ENCODE measurements at places on chromosomes 1 and 21.

GRCh38 chr1:23288671-23289070, 55.4 kb downstream of the HNRNPR start:
- no peak for DNase-seq

GRCh38 chr1:65231718-65232330, 77.5 kb upstream of the DNAJC6 start:
- no peak for DNase-seq

- DNase-seq: no peak
These were observed 58.4 kb upstream of the MYOCOS start for GRCh38 chr1:171563675-171564074.

- no peak for DNase-seq
These were observed 20.6 kb downstream of the ESPN start for GRCh38 chr1:6445062-6445763.

- DNase-seq: no peak
These were observed 28.5 kb upstream of the ABCG1 start for GRCh38 chr21:42190486-42190863.

GRCh38 chr1:230141797-230142607, 75.0 kb downstream of the GALNT2 start:
- DNase-seq: no peak

GRCh38 chr1:28910379-28911115, 3.8 kb upstream of the EPB41 start:
- DNase-seq: no peak

- DNase-seq: peak; percentile 31
These were observed 10.0 kb downstream of the TSEN15 start for GRCh38 chr1:184061396-184062003.

DNA sequence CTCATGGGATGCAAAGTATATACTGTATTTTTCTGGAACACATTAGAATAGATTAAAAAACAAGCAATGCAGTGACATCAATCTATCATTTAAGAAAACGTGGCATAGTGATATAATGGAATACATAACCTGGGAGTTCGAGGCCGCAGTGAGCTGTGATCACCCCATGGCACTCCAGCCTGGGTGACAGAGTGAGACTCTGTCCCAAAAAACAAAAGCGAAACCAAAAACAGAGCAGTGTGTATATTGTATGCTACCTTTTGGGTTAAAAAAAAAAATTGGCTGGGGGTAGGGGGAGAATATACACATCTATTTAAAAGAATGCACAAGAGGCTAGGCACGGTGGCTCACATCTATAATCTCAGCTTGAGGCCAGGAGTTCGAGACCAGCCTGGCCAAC, 13.5 kb downstream of the SLC2A1 start:
- no peak for DNase-seq

- peak; percentile 53 for DNase-seq
These were observed 215.4 kb downstream of the ASTN1 start for GRCh38 chr1:176949033-176949662.

GRCh38 chr21:41226853-41227252, 58.9 kb downstream of the BACE2 start:
- DNase-seq: no peak

DNA sequence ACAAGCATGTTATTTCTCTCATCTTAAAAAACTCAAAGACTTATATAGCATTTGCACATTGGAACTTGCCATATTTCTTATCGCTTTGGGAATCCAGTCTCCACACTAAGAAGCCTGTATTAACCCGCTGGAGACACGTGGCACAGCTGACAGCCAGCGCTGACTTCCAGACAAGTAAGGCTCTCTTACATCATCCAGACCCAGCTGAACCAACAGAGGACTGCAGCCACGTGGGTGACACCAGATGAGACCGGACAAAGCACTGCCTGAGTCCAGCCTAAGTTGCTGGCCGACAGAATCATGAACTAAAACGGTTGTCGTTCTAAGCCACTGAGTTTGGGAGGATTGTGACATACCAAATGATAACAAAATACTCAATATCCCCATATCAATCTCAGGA, 6.3 kb upstream of the CD247 start:
- DNase-seq: no peak

Data from bronchial epithelial cell (primary cell).